Fibroblast of gingiva (primary cell): ENCODE measurements at places on chromosomes 12 and 14.

- no peak for DNase-seq
Measured at GRCh38 chr14:61233436-61233956, 47.6 kb downstream of the TMEM30B start.

GRCh38 chr14:34436960-34437728 is 24.9 kb downstream of the SPTSSA start:
- DNase-seq: peak; percentile 37

GRCh38 chr12:111600205-111600642 is 1.1 kb upstream of the ATXN2 start:
- no peak for DNase-seq

- DNase-seq: peak; percentile 29
Measured at GRCh38 chr12:52070185-52070925, 577 bp downstream of the ATG101 start.

GRCh38 chr14:82719617-82720016 is 1186.0 kb upstream of the SEL1L start:
- no peak for DNase-seq

- no peak for DNase-seq
Measured at GRCh38 chr14:99784508-99784907, 8.7 kb upstream of the EML1 start.

DNA sequence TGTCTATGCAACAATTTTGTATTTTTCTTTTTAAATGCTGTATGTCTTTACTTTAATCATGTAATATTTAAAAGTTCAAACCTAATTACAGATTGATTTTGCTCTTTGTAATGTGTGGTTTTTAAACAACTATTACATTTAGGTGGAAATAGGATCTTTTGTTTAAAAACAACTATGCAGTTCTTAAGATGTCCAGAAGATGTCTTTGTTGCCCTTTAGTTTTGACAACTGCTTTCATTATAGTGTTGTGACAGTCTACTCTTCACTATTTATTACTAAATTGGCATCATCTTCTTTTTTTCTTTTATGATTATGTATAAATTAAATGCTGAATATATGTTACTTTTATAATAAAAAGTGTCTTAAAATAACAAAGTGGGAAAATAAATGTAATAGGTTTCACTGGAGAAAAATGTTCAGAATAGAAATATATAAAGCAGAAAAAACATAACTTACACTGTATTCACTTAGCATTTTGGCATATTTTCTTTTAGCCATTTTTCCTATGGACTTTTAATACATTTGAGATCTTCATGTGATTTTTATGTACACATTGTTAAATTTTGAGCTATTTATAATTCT is 27.1 kb upstream of the PCNX4 start:
- peak; percentile 32 for DNase-seq

DNA sequence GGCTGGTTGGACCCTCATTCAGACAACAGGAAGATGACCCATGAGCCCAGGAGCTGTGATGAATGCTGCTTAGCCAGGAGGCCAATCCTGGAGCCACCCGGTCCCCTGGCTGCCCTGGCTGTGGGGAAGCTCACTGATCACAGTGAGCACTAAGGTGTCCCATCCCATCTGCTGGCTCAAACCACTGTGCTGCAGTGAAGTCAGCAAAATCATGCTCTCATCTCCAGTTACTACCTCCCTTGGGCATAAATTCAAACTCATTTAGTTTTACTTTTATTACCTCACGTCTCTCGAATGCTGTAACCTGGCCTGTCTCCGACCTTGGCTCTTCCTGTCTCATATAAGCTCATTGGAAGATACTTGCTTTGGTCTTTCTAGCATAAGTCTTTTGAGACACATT is 112.4 kb downstream of the APAF1 start:
- DNase-seq: no peak

GRCh38 chr12:89179245-89179644 is 173.1 kb downstream of the DUSP6 start:
- DNase-seq: no peak

DNA sequence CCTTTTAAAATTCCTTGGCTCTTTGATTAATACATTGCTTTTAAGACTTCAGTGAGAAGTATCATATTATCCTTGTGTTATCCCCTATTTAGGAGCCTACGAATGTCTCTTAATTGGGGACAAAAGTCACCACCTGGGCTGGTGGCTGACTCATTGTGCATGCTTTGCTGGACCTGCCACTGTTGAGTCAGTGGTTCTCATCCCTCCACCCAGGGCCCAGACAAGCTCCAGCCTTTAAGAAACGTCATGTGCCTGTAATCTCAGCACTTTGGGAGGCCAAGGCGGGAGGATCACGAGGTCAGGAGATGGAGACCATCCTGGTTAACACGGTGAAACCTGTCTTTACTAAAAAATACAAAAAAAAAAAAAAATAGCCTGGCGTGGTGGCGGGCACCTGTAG is 57.9 kb downstream of the OTX2 start:
- no peak for DNase-seq

DNA sequence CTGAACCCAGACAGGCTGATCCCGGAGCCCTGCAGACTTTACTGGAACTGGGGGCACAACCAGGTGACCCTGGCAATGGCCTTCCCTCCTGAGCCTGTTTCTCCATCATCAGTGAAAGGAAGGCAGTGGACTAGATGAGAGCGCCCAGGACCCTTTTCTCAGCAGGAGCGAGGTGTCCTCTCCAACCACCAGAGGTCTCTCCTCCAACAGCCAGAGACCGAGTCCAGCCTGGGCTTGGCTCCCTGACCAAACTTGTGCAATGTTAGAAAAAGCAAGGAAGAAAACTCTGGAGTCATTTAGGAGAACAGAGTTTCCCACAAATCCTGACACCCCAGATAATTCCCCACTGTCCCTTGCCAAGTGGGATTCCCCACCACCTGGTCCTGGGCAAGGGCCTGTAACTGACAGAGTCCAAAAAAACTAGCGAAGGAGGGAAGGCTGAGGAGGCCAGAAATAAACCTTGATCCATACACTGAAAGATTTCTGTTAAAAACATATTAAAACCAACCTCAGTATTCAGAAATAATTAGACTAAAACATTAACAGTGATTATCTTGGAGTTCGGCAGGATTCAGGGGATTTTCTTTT is 9.0 kb downstream of the RPS6KL1 start:
- peak; percentile 72 for DNase-seq

DNA sequence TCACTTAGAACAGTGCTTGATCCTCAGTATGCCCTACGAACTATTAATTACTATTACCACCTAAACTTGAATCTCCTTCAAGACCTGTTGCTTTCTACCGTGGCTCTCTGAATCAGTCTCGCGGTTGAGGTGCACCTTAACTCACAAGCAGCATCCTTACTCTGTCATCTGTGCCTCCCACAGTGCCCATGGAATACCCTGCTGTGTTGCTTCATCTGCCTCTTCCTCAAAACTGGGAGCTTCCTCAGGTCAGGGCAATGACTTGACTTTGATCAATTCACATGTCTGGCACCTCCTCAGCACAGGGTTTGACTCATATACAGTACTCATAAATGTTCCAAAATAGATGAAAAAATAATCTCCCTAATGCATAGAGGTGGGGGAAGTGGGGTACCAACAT is 305.9 kb downstream of the NUAK1 start:
- no peak for DNase-seq

DNA sequence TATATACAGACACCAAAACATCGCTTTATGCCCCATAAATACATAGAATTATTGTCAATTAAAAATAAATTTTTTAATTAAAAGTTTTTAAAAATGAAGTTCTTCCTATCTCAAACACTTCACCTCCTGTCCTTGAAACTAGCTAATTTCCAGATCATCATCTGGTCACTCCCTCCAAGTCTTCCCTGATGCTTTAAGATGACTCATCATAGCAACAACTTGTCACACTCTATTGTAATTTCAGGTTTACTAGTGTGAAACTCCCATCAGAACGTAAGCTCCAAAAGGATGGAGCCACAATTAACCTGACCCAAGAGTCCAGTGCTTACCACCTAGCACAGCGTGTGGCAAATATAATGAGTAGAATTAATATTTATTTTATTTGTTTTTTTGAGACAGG is 16.3 kb downstream of the GXYLT1 start:
- DNase-seq: no peak

- no peak for DNase-seq
Measured at GRCh38 chr12:131042834-131043245, 89.1 kb downstream of the ADGRD1 start.

- DNase-seq: peak; percentile 54
Measured at GRCh38 chr12:46886541-46887041, 60.8 kb upstream of the SLC38A4 start.

DNA sequence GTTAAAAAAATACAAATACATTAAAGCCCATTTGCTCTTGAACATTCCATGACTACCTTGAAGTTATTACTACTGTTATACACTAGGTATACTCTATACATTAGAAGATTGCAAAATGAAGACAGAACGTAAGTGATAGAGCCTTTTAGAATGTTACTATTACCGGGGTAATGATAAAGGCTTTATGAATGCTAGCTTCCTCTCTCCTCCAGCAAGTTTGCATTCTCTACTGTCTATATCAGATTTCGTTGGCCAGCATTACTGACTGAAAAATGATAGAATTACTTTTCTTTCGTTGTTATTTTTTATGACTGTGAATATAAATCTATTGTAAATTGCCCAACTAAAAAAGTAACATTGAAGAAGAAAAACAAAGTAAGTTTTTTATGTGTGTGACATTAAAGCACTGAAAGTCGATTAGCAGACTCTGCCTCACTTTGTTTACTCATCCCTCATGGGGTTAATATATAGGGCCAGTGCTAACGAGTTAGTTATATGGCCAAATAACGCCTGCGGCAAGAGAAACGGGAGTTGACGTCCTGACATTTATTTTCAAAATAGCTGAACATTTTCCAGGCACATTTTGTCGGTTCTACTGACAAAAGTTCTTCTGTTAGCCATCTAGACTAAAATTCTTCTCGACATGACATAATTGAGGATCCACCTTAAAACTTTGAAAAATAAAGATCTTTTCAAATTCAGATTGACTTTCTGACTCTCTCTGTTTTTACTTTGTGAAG is 163.8 kb upstream of the KITLG start:
- DNase-seq: peak; percentile 4

GRCh38 chr12:27453421-27453820 is 6.9 kb downstream of the SMCO2 start:
- no peak for DNase-seq

DNA sequence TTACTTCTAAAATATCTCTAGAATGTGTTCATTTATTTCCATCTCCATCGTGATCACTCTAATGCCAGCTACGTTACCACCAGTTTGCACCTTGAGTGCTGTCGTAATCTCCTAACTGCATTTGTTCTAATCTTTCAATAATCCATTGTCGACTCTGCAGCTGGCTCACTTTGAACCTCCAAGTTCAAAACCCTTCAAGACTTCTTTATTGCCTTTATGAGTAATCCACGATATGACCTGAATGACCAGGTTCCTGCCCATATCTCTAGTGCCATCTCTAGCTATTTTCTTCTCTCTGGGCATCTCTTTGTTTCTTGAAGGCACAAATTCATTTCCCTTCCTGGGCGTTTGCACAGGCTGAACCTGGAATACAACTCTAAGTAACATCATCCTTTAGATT is 76.7 kb downstream of the SRGAP1 start:
- DNase-seq: no peak

- peak; percentile 42 for DNase-seq
Measured at GRCh38 chr12:95815632-95816212, 25.2 kb upstream of the NTN4 start.

GRCh38 chr12:94593822-94594442 is 56.4 kb downstream of the TMCC3 start:
- no peak for DNase-seq

- peak; percentile 10 for DNase-seq
Measured at GRCh38 chr12:102439426-102440405, 40.6 kb downstream of the IGF1 start.

- peak; percentile 63 for DNase-seq
Measured at GRCh38 chr12:11765817-11766794, 116.6 kb downstream of the ETV6 start.

DNA sequence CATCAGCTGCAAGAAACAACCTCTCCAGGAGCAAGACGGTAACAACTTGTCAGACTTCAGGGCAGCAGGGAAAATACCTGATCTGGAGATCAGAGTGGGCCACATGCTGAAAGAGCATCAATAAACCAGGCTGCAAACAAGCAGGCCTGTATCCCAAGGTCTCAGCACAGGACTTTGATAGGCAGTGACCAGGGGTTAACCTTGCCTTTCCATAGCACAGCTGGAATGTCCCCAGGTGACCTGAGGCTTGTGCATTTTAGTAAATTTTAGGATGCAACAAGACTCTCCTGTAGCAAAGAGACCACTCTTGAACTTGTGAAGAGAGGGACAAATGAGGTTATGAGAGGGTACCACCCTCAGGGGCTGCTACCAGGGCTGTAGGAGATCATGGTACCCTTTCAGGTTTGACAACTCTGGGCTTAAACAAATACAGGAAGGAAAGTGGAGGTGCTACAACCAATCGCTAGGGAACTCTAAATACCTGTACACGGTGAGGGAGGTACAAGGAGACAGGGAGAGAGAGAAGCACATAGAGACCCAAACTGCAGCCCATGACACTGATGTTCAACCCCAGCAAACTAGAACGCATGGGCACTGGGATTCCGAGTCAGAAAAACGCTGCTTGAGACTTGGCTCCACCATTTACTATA is 95.4 kb upstream of the EVL start:
- DNase-seq: no peak
